Cardiac septum (tissue), 1 donor: ENCODE measurements at places on chromosomes 7 and 10. TPM values are rescaled to one million over a fixed set of nuclear protein-coding genes. Genes with fewer than 3 reads are reported as not detected.

- DNase-seq = no peak
Measured at GRCh38 chr10:119643306-119644204, 7.6 kb upstream of the BAG3 start.

The PNLIPRP2 gene
- not detected for total RNA-seq

GRCh38 chr10:54742416-54742815 lies 58.6 kb downstream of the PCDH15 start:
- DNase-seq = no peak

- DNase-seq = no peak
Measured at GRCh38 chr10:114996542-114996941, 58.5 kb downstream of the TRUB1 start.

- no peak for DNase-seq
Measured at GRCh38 chr7:73888959-73889358, 28.0 kb downstream of the TMEM270 start.

The CNTNAP2 gene
- 0.22 TPM for total RNA-seq

- DNase-seq = no peak
Measured at GRCh38 chr10:76961841-76962240, 675.8 kb downstream of the KCNMA1 start.

The ATOH7 gene
- total RNA-seq = not detected

GRCh38 chr7:37901236-37901827 lies 15.3 kb downstream of the SFRP4 start:
- DNase-seq = no peak

DNA sequence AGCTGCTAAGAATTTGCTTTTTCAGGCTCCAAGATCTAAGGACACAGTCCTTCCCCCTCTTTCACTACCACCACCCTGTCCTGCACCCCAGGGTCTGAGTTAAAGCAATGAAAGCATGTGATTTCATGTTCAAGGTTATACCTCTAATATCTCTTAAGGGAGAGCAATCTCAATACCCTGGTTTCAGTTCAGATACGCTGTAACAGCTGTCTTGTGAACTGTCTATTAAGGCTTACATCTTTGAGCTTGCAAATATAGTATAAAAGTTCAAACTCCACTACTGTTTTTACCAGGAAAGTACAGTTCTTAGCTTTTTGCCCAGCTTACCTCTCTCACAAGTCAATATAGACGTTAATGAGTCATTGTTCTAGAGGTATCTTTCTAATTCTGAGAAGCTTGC lies 2.6 kb downstream of the CPVL start:
- no peak for DNase-seq

GRCh38 chr10:17673471-17674061 lies 29.6 kb downstream of the STAM start:
- DNase-seq = no peak

- DNase-seq = no peak
Measured at GRCh38 chr7:12210179-12211053, 678 bp upstream of the TMEM106B start.

- DNase-seq = no peak
Measured at GRCh38 chr10:77007834-77008233, 629.8 kb downstream of the KCNMA1 start.

The ASIC3 gene
- total RNA-seq = 5.2 TPM

- no peak for DNase-seq
Measured at GRCh38 chr7:70374772-70375533, 757.0 kb upstream of the GALNT17 start.

- DNase-seq = no peak
Measured at GRCh38 chr7:70376561-70377031, 755.3 kb upstream of the GALNT17 start.

DNA sequence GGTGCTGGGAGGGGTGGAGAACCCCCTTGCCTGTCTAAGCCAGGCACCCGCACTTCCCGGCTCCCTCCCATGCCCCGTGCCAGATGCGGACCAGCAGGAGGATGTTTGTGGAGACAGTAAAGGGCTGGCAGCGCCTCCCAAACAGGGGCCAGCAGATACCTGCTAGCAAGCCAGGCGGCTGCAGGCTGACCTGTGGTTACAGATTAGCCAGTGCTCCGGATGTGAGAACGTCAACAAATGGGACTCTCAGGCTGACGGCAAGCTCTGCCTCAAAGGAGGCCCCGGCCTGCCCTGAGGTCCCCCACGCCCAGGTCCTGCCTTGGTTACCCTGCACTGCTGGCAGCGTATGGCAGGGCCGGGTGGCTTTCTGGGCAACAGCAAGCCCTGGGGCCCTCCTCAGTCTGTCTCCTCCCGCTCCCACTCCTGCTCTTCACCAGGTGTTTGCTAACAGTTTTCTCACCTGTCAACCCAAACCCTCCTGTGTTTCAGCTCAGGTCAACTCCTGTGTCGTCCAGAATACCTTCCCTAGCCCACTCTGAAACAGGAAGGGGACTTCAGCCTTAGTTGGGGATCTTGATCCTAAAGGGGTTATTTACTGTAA lies 85.4 kb downstream of the NEURL1 start:
- no peak for DNase-seq

DNA sequence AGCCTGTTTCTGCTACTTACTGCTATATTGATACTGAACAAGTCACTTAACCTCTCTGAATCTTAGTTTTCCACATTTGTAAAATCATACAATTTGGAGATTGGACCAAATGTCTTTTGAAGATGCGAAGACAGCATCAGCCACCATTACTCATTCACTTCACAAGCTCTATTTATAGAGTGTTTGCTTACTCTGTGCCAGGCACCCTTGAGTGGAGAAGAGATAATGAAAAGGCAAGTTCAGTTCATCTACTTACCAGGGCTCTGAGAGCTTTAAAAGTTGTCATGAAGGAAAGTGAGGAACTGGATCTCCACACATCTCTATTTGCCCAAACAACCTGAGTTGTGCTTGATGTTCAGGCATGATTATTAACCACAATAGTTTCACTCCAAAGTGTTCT lies 277.5 kb downstream of the CSTF2T start:
- DNase-seq = no peak

GRCh38 chr7:107079212-107079940 lies 34.9 kb downstream of the PRKAR2B start:
- DNase-seq = no peak

GRCh38 chr7:67553378-67553777 lies 556.7 kb downstream of the TYW1 start:
- no peak for DNase-seq

- peak; percentile 87 for DNase-seq
Measured at GRCh38 chr10:103696411-103697145, 158.8 kb downstream of the SH3PXD2A start.

GRCh38 chr7:117951285-117951684 lies 78.0 kb upstream of the CTTNBP2 start:
- no peak for DNase-seq

DNA sequence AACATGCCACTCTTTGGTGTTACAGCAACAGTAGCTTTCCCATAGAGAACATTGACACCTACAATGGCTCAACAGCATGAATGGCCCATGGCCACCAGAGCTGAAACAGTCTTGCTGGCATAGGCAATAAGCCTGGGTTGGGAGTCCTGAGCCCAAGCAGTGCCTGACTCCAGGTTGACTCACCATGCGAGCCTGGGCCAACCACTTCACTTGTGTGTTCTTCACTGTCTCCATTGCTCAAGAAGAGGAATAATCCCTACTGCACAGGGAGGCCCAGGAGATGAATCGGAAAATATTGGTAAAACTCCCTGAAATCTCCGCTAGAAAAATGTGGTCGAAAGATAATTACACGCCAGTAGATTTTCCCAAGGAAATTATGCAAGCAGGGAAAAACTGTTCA lies 89.2 kb upstream of the INHBA start:
- no peak for DNase-seq

DNA sequence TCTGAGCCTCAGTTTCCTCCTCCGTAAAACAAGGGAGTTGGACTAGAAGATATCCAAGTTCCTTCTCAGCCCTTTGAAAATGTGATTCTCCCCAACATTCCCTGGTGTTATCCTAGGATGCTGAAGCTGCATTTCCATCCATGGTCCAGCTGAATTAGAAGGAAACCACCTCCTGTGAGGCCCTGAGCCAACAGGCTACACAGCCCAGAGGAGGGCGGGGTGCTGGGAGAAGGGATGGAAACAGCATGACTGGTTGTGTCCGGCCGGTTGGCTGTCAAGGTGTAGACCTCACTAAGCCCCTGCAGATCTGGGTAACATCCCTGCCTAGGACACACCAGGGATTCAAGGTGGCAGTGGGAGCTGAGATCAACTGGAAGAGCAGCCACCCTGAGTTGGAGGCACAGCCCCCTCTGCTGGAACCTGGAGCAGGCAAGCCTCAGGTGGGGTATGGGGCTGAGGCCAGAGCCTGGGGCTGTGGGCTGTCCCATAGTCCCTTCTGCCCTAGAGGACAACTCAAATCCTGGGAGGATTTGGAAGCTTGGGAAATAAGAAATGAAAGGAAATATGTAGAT lies 72.0 kb downstream of the PAX2 start:
- DNase-seq = peak; percentile 55

DNA sequence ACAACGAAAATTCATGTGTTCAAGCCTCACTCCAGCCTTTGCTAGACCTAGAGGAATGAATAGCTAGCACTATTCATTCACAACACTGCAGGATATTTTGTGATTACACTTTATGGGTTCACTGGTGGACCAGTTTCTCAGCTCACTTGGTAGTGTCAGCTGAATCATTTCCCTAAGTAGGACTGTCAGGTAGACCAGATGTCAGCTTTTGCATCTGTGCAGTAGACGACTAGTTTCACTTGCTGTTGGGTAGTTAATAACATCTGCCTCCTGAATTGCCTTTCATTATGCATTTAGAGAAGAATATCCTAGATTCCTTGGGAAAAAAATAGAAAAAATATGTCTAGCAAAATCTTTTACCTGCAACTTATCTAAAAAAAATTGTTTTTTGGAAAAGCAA lies 296.4 kb downstream of the ADARB2 start:
- DNase-seq = no peak

GRCh38 chr10:32065856-32066255 lies 9.6 kb upstream of the KIF5B start:
- no peak for DNase-seq

The VPS37D gene
- 2.4 TPM for total RNA-seq

The FAM25G gene
- total RNA-seq = not detected

- DNase-seq = no peak
Measured at GRCh38 chr10:104139221-104139620, 17.2 kb downstream of the SFR1 start.

The TEX36 gene
- not detected for total RNA-seq

- DNase-seq = peak; percentile 91
Measured at GRCh38 chr10:122504610-122504950, 43.2 kb downstream of the HTRA1 start.

GRCh38 chr7:90705391-90706071 lies 109.4 kb downstream of the CDK14 start:
- DNase-seq = no peak

The GCK gene
- 3.7 TPM for total RNA-seq

The PROSER2 gene
- total RNA-seq = 1.3 TPM

The RBM33 gene
- total RNA-seq = 41.4 TPM

DNA sequence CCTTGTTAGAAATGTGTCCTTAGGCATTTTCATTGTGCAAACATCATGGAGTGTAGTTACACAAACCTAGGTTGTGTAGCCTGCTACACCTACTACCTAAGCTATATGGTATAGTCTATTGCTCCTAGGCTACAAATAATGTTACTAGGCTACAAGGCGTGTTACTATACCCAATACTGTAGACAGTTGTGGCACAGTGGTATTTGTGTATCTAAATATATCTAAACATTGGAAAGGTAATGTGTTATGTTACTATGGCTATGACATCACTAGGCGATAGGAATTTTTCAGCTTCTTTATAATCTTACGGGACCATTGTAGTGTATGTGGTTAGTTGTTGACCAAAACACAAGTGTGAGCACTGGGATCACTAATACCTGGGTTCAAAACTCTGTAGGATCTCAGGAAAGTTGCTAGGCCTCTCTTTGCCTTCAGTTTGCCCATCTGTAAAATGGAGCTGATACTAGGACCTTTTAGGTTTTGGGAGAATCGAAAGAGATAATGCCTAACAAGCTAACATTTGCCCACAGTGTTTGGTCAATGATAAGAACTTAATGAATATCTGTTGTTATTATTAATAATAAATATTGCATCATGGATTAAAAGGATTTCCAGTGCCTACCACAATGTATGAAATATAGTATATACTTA lies 2.7 kb downstream of the BICC1 start:
- DNase-seq = no peak

- DNase-seq = no peak
Measured at GRCh38 chr7:124679146-124679545, 86.4 kb downstream of the GPR37 start.

DNA sequence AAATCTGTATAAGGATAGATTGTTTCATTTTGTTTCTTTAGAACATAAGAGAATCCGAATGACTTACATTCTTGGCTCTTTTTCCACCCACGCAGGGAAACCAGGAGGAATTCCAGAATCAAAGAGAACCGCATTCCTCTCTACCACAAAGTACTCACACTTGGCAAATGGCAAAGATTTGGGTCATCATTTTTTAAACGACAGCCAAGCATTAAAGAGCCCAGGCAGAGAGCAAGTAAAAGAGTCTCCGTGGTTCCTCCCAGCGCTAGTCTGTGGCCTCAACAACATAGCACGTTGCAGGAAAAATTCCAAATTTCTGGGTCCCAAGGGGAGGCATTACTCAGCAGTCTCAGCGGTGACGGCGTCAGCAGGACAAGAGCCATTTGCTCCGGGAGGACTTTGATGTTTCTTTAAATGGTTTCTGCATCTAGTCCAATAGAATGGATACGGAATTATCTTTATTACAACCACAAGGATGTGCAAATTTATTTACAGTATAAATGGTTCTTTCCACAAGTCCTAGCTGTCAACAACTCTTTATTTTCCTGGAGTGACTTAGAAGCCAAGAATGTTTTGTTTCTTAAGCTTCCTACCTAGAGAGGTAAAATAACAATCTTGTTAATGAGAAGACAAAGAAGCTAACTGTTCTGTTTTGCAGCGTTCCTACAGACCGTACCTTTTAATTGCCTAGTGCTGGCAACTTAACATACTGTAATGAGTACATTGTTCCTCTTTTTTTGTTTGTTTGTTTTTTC lies 232.5 kb downstream of the SKIDA1 start:
- peak; percentile 78 for DNase-seq

The MYPN gene
- 196 TPM for total RNA-seq

The RNF32 gene
- total RNA-seq = 0.38 TPM

- DNase-seq = no peak
Measured at GRCh38 chr7:48274662-48275061, 103.4 kb downstream of the ABCA13 start.

- DNase-seq = no peak
Measured at GRCh38 chr7:74057216-74057925, 26.2 kb upstream of the LIMK1 start.

The GIMAP1 gene
- total RNA-seq = 3.5 TPM

GRCh38 chr10:117138838-117139580 lies 939 bp upstream of the VAX1 start:
- DNase-seq = no peak

DNA sequence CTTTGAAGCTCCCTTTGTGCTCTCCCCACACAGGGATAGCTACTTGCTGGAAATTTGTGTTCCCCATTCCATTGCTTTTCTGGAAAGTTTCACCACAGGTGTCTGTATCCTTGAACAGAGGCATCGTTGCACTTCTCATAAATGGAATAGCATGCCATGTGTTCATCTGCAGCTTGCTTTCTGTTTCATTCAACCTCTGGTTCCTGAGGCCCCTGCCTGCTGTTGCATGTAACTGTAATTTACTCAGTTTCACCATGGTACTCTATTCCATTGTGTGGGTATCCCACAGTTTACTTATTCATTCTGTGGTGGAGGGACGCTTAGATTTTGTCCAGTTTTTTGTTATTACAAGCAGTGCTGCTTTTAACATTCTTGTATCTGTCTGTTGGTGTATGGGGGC lies 32.0 kb downstream of the EEPD1 start:
- DNase-seq = no peak

- no peak for DNase-seq
Measured at GRCh38 chr10:21352886-21353285, 172.6 kb downstream of the SKIDA1 start.

- no peak for DNase-seq
Measured at GRCh38 chr7:45451342-45452035, 122.7 kb upstream of the ADCY1 start.

The ARHGEF5 gene
- total RNA-seq = 0.89 TPM
